AG09319 (cell line): ENCODE measurements at places on chromosomes 11 and 22.
A peak's percentile ranks its signal among the peaks of the same experiment; 100 is the strongest.

DNA sequence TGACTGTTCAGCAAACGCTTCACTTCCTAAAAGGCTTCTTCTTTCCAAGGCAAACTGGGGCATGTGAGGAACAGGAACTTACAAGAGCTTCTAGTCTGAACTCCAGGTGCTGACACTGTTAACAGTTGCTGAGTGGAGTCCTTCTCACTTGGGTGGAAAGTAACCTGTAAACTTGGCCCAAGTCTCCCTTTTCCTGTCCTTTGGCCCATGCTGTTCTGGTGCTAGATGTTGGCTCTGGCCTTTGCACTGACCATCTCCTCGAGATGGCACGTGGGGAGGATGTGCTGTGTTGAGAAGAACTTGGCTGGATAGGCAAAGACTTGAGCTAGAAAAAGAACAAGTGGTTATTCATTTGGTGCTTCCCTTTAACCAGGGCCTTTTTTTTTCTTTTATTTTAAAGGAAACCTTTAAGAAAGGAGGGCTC, 53.6 kb downstream of the PTPRJ start:
- DNase-seq: no peak

DNA sequence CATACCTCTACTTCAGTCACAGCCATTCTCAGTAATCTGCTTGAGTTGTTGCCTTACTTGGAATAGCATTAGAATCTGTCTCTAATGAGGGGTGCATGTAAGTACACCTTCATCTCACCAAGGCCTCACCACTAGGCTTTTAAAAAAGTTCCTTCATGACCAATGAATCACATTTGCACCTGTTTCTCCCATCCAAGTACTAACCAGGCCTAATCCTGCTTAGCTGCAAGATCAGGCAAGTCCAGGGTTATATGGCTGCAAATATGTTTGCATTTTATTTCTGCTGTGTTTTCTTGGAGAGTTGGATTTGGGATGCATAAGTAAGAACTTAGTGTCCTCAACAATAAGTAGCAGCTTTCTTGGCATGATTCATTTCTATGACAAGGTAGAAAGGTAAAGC, 66.9 kb downstream of the BBOX1 start:
- no peak for DNase-seq

DNA sequence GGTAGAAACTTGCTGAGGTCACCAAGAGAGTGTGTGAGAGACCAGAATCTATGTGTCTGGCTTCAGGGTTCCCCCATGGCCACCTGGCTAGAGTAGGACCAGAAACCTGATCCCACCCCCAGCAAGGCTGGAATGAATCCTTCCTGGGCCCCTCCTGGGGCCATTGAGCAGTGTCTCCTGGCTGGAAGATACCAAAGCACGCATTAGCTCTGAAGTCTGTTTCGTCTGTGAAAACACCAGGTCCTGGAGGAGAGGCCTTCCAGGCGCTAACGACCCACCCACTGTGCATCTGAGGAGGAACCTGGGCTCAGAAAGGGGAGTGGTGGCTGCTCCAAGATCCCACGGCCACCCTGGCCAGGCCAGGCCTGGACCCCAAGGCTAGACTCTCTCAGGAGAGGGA, 15.5 kb upstream of the TSKU start:
- DNase-seq: no peak

DNA sequence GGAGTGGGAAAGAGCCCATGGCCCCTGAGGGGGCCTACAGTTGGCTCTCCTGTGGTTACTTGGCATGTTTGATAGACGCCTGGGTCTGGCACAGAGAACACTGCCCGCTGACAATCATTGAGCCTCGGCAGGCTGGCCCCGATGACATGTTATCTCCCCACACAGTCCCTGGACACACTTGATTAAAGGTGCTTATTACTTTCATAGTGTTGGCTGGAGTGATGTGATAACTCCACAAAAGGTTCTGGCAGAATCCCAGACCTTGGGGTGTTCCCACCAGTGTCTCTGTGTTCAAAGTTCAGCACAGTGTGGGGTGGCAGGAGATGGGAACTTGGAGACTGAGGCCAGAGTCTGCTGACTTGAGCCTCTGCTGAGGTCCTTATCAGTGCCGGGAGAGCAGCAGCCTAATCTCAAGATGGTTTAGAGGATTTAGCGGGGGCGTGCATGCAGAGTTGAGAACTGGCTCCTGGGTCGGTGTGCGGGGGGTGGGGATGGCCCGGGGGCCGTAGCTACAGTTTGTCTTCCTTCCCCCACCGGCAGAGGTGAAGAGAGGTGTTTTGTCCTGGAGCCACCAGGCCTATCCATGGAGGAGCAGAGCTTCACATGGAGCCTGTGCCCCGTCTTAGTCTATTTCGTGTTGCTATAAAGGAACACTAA, 22.5 kb downstream of the PARVB start:
- no peak for DNase-seq

GRCh38 chr22:49953680-49954344, 6.8 kb upstream of the PIM3 start:
- no peak for DNase-seq

- DNase-seq: no peak
These were observed 54.6 kb upstream of the ASPHD2 start for GRCh38 chr22:26374391-26375026.

GRCh38 chr22:39148727-39149535, 3.5 kb downstream of the CBX7 start:
- no peak for DNase-seq

GRCh38 chr11:66547662-66548009, 933 bp downstream of the ACTN3 start:
- no peak for DNase-seq

DNA sequence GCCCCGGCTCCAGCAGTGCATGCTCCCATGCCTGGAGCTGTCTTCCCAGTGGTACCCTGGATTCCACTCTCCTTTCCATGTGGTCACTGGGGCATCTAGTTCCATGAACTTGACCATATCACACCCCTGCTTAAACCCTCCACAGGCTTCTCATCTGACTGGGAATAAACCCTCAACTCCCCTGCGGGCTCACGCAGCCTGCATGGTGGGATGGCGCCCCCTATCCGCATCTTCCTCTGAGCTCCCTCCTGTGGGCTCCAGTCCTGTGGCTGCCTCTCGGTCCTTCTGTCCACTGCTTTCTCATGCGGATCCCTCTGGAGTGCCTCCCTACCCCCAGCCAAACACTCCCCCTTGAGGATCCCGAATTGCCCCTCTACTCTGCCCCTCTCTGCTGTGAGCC, 41.4 kb upstream of the TTLL12 start:
- DNase-seq: no peak

DNA sequence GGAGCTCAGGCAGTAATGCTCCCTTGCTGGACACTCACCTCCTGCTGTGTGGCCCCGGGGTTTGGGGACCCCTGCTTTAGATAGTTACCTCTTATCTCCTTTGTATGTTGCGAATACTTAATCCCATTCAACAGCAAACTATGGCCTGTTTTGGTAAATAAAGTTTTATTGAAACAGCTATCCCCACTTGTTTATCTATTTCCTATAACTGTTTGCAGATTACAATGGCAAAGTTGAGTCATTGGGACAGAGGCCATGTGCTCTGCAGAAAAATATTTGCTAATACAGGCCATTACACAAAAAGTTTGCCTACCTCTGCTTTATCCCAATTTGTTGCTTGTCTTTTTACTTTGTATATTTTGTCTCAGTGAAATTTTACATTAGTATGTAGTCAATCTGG, 68.4 kb downstream of the CACNA1I start:
- no peak for DNase-seq

DNA sequence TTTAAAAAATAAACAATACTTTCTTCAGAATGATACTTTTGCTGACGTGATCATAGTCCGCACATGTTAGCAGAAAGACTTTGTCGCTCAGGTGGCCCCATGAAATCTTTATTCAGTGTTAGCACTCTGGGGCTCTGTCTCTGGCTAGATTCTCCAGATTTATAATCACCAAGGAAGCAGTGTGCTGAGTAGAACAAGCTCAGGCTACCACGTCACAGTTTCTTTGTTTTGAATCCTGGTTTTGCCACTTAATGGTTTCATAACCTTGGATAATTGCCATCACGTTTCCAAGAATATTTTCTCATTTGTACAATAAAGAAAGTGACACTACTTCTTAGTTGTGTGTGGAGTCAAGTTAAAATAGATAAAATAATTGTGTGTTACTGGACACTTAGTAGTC, 3.9 kb upstream of the MUC15 start:
- DNase-seq: no peak

GRCh38 chr22:21067075-21067900, 21.5 kb downstream of the LRRC74B start:
- DNase-seq: no peak

DNA sequence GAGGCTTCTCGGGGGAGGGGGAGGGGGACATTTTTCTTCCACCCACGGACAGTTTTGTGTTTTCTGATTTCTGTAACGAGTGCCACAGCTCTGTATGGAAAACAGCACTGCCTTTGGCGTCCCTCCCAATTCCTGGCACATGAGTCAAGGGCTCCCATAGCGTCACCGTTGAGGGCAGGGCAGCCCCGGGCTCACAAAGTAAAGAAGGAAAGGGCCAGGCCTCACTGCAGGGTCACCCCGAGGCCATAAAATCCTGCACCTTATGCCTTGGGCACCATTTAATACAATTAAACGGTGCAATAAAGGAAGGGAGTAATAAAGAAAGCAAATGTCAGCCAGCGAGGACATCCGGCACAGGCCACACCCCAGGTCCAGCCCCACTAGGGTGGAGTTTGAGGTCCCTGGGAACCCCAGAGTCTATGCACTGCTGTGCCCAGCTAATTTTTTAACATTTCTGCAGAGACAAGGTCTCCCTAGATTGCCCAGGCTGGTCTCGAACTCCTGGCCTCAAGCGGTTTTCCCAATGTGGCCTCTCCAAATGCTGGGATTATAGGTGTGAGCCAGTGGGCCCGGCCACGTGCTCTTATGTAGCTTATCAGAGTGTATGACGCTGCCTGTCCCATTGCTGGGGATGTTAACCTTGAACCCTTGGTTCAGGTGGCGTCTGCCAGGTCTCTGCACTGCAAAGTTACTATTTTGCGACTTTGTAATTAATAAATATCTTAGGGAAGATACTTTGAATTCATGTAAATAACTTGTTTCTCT, 13.6 kb upstream of the MUC2 start:
- peak; percentile 29 for DNase-seq

GRCh38 chr11:14373941-14374646, 15.1 kb upstream of the RRAS2 start:
- DNase-seq: peak; percentile 35

DNA sequence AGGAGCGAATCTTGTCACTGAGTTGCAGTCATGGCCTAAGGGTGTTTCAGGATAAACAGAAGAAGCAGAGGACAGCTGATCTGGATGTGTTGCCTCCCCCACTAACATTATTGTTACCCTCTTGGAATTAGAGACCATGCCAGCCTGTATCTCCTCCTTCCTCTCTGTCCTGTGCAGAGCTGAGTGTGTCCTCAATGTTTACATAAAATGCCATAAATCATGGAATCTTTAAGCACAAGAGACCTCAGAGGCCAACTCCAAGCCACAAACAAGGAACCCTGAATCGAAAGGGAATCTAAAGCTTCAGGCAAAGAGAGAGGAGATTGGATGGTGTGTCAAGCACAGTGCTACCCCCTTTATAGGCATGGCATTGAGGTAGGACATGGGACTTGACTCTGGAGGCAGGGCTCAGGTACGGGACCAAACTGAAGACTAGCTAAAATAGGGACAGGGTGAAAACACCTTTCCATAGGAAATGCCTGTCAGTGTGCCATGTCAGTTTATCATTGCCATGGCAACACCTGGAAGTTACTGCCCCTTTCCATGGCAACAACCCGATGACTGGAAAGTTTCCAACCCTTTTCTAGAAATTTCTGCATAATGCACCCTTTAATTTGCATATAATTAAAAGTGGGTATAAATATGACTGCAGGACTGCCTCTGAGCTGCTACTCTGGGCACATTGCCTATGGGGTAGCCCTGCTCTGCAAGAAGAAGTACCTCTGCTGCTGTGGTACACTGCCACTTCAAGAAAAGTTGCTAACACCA, 489.7 kb downstream of the MIAT start:
- no peak for DNase-seq

- DNase-seq: peak; percentile 52
These were observed 17.0 kb downstream of the ATXN10 start for GRCh38 chr22:45688600-45689080.

DNA sequence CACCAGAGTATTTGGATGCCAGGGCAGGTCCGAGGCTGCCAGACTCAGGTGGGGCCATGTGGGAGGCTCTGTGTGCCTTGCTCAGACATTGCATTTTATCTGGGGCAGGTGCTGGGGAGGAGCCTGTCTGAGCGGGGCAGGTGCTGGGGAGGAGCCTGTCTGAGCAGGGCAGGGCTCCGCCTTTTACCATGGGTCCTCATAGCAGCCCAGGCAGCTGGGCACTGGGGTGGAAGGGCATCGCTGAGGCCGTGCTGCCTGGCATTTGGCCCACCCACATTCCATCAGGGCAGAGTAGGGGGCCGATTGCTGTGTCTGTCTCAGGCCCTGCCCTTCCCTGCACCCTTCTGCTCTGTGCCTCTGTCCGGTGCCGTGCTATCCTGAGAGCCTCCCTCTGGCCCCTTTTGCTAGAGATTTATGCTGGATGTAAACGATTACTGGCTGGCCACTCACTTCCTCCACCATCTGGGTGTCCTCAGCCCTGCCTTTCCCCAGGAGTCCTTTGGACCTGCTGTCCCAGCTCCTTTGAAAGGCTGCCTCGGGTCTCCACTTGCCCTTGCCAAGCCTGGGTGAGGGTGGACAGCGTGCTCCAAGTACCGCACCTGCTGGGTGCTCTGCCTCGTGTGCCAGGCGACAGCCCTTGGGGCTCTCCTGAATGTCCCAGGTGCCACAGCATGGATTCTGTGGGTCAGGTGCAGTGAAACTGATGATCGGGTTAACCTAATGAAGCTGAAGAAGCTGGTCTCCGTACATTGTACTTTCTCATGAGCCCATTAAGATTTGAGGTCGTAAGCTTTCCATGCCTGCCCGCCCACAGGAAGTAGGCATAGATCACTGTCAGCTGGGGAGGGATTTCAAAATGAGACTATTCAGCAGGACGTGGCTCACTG, 281.6 kb downstream of the TBC1D22A start:
- DNase-seq: no peak

GRCh38 chr11:58498464-58498863, 9.4 kb downstream of the OR5B21 start:
- no peak for DNase-seq

DNA sequence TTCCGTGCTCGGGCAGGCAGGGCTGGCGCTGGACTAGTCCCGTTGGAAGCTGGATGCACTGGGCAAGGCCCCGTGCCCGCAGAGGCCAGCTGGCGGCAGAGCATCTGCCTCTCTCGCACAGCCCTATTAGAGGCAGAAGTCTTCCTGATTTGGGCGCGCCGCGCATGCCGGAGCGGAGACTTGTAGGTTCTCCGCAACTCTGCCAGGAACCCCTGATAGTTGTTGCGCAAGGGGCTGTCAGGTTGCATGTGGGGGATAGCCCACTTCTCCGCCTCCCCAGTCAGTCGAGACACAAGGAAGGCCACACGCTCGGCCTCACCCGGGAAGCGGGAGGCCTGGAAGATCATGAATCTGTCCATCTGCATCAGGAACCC, 1.2 kb downstream of the RTL6 start:
- DNase-seq: no peak

GRCh38 chr11:64056213-64056785, 20.6 kb downstream of the FLRT1 start:
- DNase-seq: no peak

- DNase-seq: no peak
These were observed 352.9 kb upstream of the DDI1 start for GRCh38 chr11:103683576-103683975.

DNA sequence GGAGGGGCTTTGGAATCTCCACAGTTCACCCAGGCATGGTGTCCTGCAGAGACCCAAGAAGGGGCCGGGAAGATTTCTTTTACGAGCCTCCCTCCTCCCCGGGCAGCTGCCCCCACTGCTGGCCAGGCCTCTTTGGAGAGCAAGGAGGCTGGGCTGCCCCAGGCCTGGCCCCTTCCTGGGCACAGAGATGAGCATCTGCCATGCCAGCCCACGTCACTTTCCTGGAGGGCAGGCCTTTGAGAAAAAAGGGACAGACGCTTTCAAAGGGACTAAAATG, 60.5 kb upstream of the FGF3 start:
- no peak for DNase-seq
